ENCODE measurements at places on chromosomes 3 and 15.

- DNase-seq, result no peak
- no peaks in the 10 kb centered on the region for H3K27me3 ChIP-seq
- no peaks in the 10 kb centered on the region for H3K36me3 ChIP-seq
- no peak overlapping the region for H3K4me3 ChIP-seq
- no peak overlapping the region for H3K27ac ChIP-seq
These were observed 353.1 kb downstream of the MECOM start for GRCh38 chr3:169310184-169310939.

- H3K36me3 ChIP-seq, result peaks cover 2% of the 10 kb centered on the region
- no peak for DNase-seq
- H3K4me3 ChIP-seq, result no peak overlapping the region
- H3K27ac ChIP-seq, result no peak overlapping the region
These were observed 215.3 kb downstream of the FAM43A start for GRCh38 chr3:194900854-194901522.

DNA sequence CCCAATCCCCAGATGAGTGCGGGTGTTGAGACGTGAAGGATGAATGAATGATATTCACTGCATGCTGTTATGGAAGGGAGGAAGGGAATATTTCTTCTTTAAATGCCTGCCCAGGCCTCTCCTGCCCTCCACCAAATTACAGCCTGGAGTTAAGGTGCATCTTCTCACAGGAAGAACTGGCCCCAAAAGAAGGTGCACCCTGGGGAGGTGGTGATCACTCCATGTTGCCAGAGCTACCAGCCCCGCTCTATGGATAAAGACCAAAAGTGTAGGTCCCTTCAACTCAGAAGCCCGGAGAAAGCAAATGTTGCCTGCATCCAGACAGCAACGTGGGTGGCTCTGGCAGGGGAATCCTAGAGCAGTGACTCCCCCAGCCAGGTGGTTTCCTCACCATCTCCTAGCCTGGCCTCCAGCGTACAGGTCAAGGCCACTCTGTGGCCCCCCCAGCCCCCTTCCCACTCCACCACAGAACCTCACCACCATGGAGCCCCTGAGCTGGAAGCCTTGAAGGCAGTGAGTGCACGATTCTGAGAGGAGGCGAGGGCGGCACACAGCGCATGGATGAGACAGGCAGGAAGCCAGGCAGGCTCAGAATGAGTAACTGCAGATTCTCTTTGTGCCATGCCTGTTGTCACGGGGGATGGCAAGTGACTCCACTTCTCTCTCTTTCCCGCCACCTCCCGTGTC is 3.5 kb upstream of the VIPR1 start:
- no peak overlapping the region for H3K4me3 ChIP-seq
- no peak overlapping the region for H3K27ac ChIP-seq
- no peak for DNase-seq
- H3K36me3 ChIP-seq, result no peaks in the 10 kb centered on the region

GRCh38 chr3:63921741-63922482 is 9.7 kb upstream of the SCAANT1 start:
- no peaks in the 10 kb centered on the region for H3K27me3 ChIP-seq
- H3K36me3 ChIP-seq, result peaks cover 47% of the 10 kb centered on the region
- H3K27ac ChIP-seq, result no peak overlapping the region
- H3K4me1 ChIP-seq, result peaks cover 57% of the 10 kb centered on the region

DNA sequence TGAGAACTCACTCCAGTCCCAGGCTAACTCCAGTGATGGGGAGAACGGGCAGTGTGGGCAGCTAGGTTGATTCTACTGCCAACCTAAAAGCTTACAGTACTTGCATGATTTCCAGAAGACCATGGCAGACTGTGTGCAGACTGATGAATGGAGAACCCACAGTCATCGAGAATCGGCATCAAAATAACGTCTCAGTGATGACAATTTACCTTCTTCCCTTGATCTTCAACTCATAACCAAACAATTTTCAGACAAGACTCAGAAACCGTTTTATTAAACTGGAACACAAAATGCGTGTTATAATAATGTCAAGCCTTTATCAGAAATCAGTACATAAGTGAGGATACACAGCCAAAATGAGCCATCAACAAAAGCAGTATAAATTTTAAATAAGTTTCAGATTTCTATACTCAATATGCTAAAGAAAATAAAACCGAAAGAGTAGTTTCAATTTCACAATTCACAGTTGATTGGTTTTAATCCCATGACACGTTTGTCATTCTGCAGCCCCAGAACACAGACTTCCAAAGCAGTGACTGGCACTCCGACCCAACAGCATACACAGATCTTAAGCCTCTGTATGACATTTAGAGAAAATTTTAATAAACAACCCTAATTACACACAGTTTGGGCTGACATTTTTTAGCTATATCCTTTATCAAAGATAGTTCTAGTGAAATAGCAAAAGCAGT is 54.5 kb downstream of the ZMAT3 start:
- H3K27me3 ChIP-seq, result peaks cover 2% of the 10 kb centered on the region
- peak overlapping the region; percentile 68 for H3K27ac ChIP-seq
- peaks cover 8% of the 10 kb centered on the region for H3K36me3 ChIP-seq
